ENCODE measurements at places on chromosomes 12 and 14.

GRCh38 chr14:75793806-75794205, 132.8 kb downstream of the TTLL5 start:
- DNase-seq: no peak

DNA sequence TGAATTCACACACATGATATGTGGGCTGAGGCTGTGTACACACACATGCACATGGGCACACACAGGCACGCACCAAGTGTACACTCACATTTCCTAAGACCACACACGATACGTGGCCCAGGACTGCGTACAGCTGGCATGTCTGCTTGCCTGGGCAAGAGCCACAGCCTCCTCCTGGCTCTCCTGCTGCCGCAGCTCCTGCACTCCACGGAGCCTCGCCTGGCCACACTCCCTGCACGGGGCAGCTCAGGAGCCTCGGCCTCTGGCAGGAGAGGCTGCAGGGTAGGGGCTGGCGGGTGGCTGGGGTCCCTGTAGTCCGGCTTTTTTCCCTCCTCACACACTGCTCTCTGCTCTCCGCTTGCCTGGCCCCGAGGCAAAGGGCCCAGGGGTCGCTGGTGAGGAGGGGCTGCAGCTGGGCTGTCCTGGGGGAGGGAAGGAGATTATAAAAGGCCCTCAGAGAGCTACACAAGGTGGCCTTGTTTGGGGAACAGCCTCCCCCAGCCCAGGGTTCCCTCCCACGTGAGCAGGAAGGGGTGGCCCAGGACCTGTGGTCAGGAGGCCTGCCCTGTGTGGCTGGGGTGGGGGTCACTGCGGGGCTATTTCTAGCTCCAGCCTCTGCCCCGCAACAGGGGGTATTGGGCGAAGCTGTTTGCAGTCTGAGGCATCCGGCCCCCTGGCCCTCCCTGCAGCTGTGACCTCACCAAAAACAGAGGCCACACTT, 89.0 kb upstream of the SFSWAP start:
- no peak for DNase-seq

GRCh38 chr12:91999823-92000222, 145.8 kb downstream of the BTG1 start:
- no peak for DNase-seq

DNA sequence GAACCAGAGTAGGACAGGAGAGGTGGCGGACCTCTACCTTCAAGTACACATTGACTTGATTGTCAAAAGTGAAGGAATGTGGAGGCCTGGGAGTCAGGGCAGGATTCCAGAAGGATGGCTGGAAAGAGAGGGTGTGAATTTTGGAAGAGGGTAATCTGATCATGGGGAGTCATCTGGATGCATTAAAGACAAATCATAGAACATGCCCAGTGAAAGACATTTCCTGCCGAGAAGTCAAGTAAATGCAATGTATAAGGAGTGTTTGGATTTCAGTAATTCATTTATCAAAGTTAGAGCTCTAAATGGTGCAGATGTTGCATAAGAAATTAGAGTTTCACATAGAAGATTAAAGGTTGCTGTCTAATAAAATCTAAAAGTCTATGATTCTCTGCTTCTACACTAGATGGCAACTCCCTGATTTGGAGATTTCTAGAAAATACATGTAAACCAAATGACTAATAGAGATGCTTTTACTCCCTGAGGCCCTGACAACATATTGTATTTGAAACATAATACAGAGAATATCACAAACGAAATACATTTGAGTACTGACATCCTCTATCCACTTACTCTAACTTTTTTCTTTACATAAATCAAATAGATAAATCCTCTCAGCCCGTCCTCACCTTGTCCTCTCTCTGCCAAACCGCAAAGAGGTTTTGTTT, 91.3 kb downstream of the KCNA5 start:
- no peak for DNase-seq

GRCh38 chr12:109734219-109735000, 20.8 kb downstream of the FAM222A start:
- no peak for DNase-seq

DNA sequence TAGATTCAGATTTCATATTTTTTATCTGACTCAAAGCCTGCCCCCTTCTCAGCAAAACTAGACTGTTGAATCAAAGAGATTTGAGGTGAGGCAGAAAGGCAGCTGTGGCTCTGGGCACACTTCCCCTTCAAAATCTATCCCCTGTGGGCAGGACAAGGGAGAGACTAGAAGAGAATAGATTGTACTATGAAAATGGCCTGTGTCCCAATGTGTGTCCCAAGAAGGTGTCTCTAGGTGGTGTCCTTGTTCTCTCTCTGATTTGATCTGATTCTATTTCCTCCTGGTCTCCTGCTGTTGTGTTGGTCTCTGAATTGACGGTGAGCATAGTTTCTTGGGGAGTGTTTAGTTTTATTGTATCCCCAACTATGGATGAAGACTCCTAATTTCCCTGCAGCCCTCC, 565.8 kb upstream of the ATP2B1 start:
- DNase-seq: no peak

- DNase-seq: no peak
Observed at GRCh38 chr12:34253674-34254073, 231.4 kb downstream of the ALG10 start.

GRCh38 chr14:54440476-54440872, 700 bp downstream of the CNIH1 start:
- no peak for DNase-seq

- no peak for DNase-seq
Observed at GRCh38 chr14:81797315-81797714, 263.7 kb upstream of the SEL1L start.

DNA sequence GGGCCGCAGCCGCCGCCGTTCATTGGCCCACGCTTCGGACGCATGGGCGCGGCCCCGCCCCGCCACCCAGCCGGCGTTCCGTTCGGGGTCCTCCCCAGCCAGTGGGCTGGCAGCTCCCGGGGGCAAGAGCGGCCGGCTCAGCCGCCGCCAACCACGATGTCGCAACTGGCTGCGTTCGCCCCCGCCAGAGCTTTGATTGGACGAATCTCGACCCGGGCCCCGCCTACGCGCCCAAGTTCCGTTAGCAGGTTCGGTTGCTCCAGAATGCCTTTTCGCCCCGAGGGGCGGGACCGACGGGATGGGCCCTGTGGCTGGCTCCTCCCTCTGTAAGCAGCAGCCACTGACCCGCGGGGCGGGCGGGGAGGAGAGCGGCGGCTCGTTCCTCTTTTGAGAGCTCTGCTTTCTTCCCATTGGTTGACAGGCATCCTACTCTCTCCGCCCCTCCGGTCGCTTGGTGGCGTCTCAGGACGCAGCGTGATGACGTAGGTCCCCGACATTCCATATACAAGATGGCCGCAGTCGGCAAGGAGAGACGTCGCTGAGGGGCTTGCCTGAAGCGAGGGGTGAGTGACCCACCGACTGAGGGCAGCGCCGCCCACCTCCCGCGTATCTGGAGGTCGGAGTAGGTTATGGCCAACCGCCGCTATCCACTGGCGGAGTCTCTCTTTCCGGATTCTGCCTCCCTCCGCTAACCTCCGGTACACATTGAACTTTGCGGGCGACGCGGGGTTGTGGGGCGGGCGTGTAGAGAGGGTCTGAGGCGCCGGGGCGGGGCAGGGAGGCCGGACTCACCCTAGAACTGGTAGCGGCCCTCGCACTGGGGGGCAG, at the start of gene CCNK:
Gene CCNK (plus strand): TSS at position 493 of the 828 bp plus-strand sequence. CDS start 11,269 bp downstream, outside the sequence.
- peak; percentile 100 for DNase-seq

DNA sequence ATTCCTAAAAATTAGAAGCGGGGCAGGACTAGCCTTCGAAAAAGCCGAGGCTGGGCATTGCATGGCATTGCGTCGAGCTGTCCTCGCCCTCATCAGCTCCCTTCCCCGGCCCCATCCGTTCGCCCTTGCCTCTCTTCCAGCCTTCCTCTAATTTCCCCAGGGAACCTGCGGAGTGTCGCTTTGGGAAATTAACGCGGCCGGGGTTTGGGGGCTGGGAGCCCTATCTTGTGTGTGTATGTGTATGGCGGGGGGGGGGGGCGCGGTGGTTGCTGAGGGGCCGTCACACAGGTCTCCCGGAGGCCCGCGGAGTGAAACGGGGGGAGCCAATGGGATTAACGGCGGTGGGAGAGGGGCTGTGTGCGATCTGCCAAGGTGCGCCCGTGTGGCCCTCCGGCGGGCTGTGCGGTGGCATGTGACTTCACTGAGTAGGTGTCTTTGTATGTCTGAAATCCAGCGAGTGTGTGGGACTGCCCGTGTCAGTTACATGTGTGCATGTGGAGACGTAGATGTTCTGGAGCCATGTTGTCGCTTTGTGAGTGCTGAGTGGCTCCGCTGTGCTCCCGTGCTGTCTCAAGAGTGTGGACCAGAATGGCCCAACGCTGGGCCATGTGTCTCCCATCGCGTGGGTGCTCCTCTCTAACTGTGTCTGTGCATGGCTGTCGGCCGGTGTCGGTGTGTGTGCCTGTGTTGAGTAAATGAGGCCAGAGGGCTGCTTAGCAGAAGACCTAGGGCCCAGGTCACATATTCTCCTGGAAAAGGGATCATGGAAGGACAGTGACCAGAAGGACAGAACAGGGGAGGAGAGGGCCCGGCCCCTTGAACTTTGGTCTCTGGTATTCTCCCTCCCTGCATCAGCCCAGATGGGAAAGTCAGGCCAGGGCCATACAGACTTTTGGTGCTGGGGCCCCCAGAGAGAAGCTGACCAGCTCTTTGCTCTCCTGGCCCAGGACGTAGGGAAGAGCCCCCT, 1.5 kb downstream of the PTMS start:
- DNase-seq: no peak

DNA sequence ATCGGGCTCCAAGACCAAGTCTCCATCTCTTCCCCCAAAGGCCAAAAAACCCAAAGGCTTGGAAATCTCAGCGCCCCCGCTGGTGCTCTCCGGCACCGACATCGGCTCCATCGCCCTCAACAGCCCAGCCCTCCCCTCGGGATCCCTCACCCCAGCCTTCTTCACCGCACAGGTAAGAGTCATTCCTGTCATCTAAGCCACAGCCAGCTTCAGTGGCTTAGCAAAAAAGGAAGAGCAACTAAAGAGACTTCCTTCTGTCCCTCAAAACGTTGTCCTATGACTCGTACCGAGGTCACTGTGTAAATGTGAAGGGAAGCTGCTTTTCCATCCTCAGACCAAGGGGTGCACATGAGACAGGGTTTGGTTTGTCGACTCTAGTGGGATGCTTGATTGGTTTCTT, 53.4 kb downstream of the ELK3 start:
- peak; percentile 30 for DNase-seq

GRCh38 chr12:25689996-25690501, 137.0 kb upstream of the LMNTD1 start:
- DNase-seq: no peak

DNA sequence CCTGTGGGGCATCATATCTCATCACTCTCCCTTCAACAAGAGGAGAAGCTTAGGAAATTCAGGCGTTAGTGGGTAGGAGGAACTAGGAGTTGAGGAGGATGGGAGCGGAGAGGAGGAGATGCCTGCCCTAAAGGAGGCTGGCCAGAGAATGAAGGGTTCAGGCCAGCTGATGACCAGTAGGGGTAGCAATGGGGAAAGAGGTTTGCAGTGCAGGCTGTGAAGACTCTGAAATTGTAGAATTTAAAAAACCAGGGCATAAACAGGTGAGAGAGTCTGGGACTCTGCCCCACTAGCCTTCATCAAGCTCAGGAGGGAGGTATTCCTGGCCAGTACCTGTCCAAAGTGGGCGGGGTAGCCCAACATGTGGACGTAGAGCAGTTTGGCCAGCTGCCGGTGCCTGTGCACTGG, 809 bp downstream of the AP1G2 start:
- DNase-seq: no peak

DNA sequence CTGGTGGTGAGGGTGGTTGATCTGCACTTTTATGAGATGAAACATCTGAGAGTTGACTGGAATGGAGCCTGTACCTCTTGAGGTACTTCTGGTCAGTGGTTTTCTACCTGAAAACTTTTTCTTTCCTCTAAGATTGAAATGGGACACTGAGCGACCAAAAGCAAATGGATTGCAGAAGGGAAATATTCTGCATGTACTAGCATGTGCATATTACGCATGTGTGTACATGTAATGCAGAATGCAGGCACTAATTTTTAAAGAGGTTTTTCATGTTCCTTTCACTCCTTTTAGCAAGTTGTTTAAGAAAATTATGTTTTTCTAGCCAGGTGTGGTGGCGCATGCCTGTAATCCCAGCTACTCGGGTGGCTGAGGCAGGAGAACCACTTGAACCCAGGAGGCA, 28.7 kb upstream of the EID3 start:
- no peak for DNase-seq

GRCh38 chr14:50820786-50821509, 10.0 kb downstream of the NIN start:
- no peak for DNase-seq

DNA sequence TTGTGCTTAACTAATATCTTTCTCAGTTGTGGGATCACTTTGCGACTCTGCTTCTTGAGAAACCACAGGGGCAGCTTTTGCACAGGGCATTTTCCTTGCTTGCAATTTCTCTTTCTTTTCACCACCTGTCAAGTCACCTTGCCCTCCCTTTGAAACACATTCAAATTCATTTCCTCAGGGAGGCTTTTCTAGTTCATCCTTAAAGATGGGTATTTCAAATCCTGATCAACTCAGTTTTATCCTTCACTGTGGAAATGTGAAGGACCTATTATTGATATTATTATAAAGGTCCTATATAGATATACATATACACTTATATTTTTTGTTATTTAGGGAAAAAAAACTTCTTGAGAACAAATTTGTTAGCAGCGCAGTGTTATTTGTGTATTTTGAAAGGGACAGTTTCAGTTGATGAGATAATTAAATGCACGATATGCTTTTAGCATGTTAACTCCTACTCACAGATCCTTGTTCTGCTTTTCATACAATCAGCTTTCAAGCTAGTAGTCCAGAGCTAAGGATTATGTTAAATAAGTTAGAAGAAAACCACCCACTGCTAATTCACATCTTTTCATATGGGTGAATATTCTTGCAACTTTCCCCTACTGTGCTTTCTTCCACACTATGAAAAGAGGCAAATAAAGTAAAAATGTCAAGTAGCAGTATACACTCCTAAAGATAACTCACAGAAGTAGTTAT, 501.4 kb upstream of the RGS6 start:
- no peak for DNase-seq

- no peak for DNase-seq
Observed at GRCh38 chr12:93167331-93167730, 210.4 kb upstream of the NUDT4 start.

- no peak for DNase-seq
Observed at GRCh38 chr14:74863274-74863673, 12.7 kb downstream of the PROX2 start.

- no peak for DNase-seq
Observed at GRCh38 chr14:79576424-79576823, 634.9 kb downstream of the DIO2 start.

DNA sequence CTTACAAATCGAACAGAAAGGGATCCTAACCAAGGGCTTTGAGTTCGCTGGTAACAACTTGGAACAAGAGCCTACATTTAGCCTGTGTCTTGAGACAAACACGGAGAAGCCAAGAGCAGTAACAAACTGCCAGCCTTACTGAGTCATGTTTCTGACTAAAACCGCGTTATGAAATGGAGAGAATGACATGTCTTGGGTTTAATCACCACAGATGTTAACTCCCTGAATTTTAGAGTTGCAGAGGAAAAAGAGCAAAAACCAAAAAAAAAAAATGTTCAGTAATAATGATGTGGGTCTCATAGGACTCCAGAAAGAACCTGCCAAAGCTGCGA, 1.0 kb downstream of the BLTP3B start:
- peak; percentile 34 for DNase-seq

- DNase-seq: peak; percentile 78
Observed at GRCh38 chr14:99605299-99605961, 1.4 kb upstream of the CCDC85C start.
